ENCODE measurements at places on chromosomes 16 and 17.

- no peak for DNase-seq
Measured at GRCh38 chr16:31198207-31198882, 4.2 kb downstream of the PYCARD start.

- DNase-seq = no peak
Measured at GRCh38 chr16:84218176-84218823, 21.5 kb downstream of the KCNG4 start.

DNA sequence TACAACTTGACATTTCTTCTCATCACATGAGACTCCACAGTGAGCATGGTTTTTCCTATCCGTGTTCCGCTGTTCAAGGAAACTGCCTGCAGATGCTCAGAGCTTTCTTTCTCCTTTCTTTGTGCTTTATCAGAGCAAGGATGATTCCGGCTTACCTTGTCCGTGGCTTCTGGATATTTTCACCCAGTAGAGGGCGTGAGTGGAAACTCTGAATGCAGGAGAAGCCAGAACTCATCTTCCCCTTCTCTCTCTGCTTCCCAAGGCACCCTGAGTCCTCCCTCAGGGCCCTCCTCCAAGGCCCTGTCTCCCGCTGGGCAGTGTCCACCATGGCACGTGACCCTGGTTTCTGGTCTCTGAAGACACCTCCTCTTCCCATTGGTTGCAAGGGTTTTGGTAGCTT, 721.1 kb upstream of the RBFOX1 start:
- no peak for DNase-seq

- no peak for DNase-seq
Measured at GRCh38 chr17:14405189-14405588, 104.3 kb downstream of the HS3ST3B1 start.

GRCh38 chr17:9132944-9133610, 111.8 kb downstream of the NTN1 start:
- no peak for DNase-seq

DNA sequence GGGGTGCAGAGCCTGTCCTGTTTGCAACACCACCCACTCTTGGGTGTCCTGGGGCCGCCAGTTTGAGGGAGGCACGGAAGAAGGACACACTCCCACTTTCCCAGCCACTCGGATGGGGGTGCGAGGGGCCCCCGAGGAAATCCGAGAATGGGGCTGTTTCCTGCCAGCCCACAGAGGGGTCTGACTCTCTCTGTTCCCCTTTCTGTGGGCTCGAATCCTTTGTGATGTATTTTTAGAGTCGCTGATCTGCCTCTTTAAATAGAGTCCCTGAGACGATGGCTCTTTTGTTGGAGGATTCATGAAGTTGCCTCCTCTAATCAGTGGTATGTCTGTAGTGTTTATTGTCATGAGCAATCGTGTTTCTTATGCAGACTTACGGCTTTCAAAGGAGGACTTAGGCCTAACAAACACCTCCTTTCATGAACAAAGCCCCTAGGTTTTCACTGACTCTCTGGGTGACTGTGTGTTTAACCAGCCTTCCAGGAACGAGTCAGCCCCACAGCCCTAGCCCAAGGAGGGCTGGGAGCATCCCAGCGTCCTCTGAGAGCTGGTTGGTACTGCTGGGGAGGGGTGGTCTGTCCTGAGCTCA, 29.1 kb downstream of the CIBAR2 start:
- no peak for DNase-seq

DNA sequence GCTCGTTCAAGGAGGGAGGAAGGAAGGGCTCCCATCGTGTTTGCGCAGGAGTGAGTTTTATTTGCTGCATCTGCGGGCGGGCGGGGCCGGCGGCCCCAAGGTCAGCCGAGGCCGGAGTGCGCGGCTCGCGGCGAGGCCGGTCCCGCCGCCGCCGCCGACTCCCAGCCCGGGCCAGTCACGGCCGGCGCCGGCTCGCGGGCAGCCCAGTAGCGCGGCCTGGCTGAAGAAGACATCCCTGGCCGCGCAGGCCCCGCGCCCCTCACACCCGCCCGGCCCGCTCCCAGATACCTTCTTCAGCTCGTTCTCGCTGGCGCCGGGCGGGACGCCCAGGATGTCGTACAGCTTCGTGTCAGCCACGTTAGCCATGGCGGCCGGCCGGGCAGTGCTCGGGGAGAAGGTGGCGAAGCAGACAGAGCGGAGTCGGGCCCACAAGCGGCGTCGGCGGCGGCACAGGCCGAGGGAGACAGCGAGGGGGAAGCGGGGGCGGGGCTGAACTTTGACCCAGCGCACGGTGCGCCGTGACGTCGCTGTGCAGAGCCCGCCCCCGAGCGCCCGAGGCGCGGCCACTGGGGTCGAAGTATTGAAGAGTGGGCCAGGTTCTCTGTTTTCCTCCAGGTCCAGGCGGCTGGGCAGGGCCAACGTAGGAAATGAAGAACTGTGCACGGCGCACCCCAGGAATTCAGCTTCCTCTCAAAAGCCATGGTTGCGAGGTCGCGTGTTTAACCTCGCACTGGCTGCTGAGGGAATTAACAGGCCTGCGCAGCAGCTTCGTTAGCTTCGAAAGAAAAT, at the start of gene DNAJA2:
DNAJA2 (minus strand) TSS at position 468 of the 789 bp plus-strand sequence; CDS start at position 366, 102 bp downstream.
- peak; percentile 93 for DNase-seq

- no peak for DNase-seq
Measured at GRCh38 chr17:59328601-59329000, 2.9 kb upstream of the YPEL2 start.

GRCh38 chr17:70073310-70073709, 1.7 kb upstream of the KCNJ16 start:
- no peak for DNase-seq

GRCh38 chr17:48439875-48440505, 10.0 kb upstream of the SKAP1 start:
- DNase-seq = no peak

GRCh38 chr17:42720996-42721583, 23.8 kb downstream of the EZH1 start:
- DNase-seq = no peak

DNA sequence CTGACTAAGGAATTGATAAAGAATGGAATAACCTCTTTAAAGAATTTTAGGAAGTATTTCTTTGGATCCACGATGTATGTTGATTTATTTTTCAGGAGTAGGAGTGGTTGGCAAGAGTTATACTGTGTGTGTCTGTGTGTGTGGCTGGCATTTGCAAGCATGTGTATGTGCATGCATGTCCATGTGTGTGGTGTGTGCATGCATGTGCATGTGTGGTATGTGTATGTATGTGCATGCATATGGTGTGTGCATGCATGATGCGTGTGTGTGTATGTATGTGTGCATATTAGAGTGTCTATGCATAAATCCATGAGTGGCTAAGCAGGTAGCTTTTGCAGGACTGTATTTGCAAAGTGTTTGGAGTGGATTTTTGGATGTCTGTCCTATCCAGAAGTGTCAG, 120.8 kb downstream of the HS3ST2 start:
- DNase-seq = no peak

DNA sequence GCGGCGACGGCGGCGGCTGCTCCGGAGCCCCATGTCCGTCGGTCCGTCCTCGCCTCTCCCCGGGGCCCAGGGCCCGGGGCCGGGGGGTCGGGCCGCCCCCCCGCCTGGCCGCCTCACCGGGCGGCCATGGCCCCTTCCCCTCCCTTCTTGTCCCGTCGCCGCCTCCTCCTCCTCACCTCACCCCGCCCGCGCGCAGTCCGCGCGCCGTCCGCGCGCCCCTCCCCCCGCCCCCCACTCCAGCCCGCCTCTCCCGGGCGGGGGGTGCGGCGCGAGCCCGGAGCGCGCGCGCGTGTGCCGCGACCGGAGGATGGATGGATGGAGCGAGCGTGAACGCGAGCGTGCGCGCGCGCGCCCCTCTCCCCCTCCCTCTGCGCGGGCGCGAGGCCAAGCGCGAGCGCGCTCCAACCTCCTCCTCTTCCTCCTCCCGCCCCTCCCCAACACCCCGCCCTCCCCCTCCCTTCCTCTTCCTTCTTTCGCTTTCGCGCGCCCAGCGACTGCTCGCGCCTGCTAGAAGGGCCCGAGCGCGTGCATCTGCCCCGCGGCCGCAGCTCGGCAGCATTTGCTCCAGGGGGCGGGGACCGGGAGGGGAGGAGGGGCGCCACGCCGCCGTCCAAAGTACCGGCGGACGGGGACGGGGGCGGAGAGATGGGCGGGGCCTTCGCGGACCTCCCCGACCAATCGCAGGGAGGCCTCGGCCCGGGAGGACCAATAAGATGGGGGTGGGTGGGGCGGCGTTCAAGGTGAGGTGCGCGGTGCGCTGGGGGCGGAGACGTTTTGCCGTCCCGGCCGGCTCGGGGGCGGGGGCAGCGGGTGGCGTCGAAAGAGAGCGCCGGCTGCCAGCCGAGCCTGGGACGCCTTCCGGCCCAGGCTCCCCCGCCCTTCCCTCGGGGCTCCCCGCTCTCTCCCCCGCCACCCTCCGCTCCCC, at the start of gene ATXN7L3:
ATXN7L3 (minus strand) TSS at position 332 of the 925 bp plus-strand sequence. CDS start 1,814 bp downstream, outside the sequence.
- DNase-seq = peak; percentile 98

GRCh38 chr17:62778990-62779681, 29.0 kb downstream of the MARCHF10 start:
- no peak for DNase-seq

DNA sequence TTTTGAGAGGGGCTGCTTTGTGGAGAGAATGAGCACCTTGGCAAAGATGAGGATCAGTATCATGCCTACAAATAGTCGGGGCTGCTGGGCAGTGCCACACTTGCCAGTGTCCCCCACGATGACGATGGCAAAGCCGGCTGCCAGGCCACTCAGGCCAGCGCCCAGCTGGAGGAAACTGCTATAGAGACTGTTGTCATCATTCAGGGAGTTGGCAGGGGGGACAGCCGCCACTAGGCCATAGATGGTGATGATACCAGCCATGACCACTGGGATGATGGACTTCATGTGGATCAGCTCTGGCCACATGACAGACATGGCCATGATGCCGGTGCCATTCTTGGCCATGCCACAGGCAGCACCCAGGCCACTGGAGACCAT, 23.8 kb downstream of the MINK1 start:
- no peak for DNase-seq

GRCh38 chr16:77662246-77662645, 60.1 kb upstream of the NUDT7 start:
- no peak for DNase-seq

GRCh38 chr17:17568772-17569195, 22.7 kb downstream of the PEMT start:
- DNase-seq = no peak

DNA sequence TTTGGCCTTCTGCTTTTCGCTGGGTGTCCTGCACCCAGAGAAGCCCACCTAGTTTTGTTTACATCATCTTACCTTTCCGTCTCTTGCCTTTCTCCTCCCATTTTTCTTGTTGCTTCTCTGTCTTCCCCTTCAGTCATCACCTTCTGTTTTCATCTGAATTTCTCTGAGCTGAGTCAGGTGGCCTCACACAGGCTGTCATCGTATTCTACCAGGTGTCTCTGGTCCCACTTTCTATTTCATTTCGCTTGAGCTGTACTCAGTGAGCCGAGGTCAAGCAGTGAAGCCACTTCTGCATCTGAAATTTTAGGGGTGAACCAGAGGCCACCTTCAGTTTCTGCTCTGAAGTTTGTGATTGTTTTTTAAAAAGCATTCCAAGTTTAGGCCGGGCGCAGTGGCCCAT, 9.7 kb downstream of the CRAMP1 start:
- DNase-seq = no peak

GRCh38 chr17:19302791-19303331, 59.7 kb downstream of the B9D1 start:
- DNase-seq = no peak

DNA sequence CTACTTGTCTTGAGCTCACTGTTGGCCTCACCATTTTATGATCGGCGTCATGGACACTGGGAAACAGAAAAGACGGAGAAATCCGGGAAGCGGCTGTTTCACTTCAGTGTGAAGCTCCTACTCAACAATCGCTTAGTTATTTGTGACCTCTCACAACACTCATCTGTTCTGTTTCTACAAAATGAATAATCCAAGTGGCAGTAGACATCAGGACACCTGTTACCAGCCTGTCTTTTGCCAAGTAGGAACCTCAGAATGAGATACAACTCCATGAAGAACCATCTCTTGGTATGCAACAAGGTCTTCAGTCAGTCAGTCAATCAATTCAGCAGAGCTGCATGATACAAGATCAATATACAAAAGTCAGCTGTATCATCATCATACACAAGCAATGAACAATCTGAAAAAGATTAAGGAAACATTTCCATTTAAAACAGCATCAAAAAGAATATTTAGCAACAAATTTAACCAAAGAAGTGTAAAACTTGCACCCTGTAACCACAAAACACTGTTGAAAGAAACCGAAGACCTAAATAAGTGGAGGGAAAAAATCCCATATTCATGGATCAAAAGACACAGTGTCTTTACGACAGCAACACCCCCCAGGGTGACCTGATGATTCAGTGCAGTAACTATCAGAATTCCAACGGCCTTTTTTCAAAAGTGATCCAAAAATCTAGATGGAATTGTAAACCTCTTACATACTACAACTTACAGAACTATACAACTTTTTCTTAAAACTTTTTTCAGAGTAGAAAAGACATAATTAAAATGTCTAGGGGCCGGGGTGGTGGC, 63.4 kb downstream of the ANKRD11 start:
- no peak for DNase-seq

All from vagina (tissue), 2 donors.